ENCODE measurements at places on chromosomes 5 and 9. TPM values are rescaled to one million over a fixed set of nuclear protein-coding genes. Genes with fewer than 3 reads are reported as not detected.
A peak's percentile ranks its signal among the peaks of the same experiment; 100 is the strongest.

DNA sequence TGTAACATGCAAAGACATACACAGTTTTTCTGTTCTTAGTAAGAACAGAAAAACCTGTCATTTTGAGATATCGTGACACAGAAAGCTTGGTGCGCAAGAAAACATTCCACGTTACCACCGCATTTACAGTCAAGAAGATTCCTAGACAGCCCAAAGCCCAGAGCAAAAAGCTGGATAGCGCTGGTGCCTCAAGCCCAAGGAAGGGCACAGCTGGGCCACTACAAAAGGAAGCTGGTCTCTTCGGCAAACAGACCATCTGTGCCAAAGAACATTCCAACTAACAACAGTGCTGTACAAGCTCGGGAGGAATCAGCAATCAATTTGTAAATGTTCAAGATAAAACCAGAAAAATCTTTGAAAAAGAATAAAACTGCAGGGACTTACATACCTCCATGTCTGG lies 31.0 kb downstream of the PSMB7 start:
- H3K4me1 ChIP-seq, result peaks cover 16% of the 10 kb centered on the region
- H3K27ac ChIP-seq, result no peak overlapping the region
- H3K4me3 ChIP-seq, result no peak overlapping the region
- DNase-seq, result no peak
- peaks cover 55% of the 10 kb centered on the region for H3K36me3 ChIP-seq

DNA sequence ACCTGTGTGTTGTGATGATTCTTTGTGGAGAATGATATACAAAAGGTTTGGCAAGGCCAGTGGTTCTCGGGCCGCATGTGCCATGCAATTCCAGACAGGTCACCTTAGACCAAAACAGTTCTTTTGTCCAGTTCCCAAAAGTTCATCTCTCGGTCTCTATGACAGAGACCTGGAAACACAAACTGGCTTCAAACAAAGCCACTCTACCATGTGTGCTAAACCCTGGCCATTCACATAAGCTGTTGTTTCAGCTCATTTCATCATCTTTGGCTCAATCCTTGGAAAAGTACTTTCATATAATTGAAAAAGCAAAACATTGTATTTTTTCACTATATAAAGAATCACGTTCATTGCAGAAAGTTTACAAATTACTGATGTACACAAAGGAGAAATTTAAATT lies 210.5 kb upstream of the SEMA6A start:
- no peak overlapping the region for H3K27ac ChIP-seq
- no peak overlapping the region for H3K4me3 ChIP-seq
- no peaks in the 10 kb centered on the region for H3K27me3 ChIP-seq
- peaks cover 5% of the 10 kb centered on the region for H3K4me1 ChIP-seq
- H3K36me3 ChIP-seq, result no peaks in the 10 kb centered on the region

DNA sequence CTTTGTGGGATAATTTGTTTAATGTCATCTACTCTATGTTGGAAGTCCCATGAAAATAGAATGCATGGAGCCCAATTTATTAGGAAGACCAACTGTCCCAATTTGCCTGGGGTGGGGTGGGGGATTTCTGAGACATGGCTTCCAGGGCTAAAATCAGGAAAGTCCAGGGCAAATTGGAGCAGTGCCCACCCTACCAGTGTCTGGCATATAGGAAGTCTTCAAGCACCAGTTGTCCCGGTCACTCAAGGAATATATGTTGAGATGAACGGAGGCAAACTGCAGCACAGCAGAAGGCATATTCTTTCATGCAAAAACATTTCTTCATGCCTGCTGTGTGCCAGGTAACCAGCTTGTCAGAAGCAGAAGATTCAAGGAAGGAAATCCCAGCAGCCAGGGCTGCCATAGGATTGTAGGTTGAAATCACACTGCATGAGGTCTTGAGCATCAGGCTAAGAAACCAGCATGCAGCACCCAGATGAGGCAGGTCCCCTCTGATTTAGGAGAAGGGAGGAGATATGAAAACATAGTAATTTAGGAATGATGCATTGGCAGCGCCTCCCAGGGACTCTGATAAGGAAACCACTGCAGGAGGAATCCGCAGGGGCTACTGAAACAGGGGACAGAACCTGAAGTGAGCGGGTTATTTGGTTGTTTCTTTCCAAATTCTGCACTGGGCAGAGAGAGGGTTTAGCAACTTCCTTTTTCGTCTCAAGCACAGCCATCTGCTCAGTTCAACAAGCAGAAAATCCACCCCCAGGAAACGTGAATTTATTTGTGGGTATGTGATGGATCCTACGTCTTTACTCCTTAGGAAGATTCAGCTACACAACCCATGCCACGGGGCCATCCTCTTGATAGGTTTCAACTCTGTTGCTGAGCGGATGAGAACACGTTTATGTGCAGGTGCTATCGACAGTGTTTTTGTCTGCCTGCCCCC lies 112.6 kb upstream of the CPEB4 start:
- H3K4me1 ChIP-seq, result peaks cover 13% of the 10 kb centered on the region
- no peak for DNase-seq
- H3K27ac ChIP-seq, result no peak overlapping the region

DNA sequence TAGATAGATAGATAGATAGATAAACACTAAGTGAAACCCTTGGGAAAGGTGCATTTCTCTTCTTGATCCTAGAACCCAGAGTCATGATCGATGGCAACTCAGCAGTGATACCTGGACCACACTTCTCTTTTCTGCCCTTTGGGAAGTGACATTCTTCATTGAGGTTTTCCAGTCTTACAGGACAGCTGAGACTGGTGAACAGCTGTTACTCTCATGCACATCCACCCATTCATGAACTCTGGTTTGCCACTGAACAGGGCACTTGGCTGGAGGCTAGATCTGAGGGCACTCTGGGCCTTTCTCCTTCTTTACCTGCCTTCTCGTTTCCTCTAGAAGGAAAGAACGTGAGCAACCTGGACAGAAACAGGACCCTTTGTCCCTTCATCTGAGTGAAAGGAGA lies 164.5 kb downstream of the DRD1 start:
- no peak overlapping the region for H3K4me3 ChIP-seq
- H3K36me3 ChIP-seq, result no peaks in the 10 kb centered on the region
- DNase-seq, result no peak
- H3K27me3 ChIP-seq, result peaks cover 42% of the 10 kb centered on the region
- H3K4me1 ChIP-seq, result no peaks in the 10 kb centered on the region

GRCh38 chr5:72523960-72524582 lies 16.9 kb upstream of the ZNF366 start:
- no peak overlapping the region for H3K4me3 ChIP-seq
- H3K36me3 ChIP-seq, result no peaks in the 10 kb centered on the region
- peak; percentile 78 for DNase-seq
- no peak overlapping the region for H3K27ac ChIP-seq

The GTF2H2 gene
- total RNA-seq, result 19.4 TPM

The MLANA gene
- total RNA-seq, result not detected

The LOX gene
- 10.7 TPM for total RNA-seq

The IFNA4 gene
- total RNA-seq, result not detected

The ECM2 gene
- 13.5 TPM for total RNA-seq

The PCDHGA3 gene
- 0.07 TPM for total RNA-seq
